Hematopoietic multipotent progenitor cell (in vitro differentiated cells): ENCODE measurements at places on chromosomes 13 and 19.

DNA sequence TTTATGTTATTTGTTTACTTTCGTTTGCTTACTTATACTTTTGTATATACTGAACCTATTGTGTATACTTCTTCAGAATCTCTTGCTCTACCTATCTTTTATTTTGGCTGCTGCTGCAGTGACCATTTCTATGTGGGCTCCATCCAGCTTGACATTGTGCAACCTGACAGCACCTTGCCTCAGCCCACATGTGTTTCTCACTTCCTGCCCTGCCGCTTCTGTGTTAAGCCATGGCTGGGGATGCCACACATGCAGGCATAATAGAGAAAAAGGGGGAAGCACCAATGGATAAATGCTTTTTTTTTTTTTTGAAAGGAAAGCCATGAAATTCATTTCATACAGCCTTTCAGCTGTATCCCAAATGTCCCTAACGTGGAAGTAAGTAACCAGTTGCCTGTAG, 147.6 kb downstream of the RBM26 start:
- DNase-seq, result no peak

DNA sequence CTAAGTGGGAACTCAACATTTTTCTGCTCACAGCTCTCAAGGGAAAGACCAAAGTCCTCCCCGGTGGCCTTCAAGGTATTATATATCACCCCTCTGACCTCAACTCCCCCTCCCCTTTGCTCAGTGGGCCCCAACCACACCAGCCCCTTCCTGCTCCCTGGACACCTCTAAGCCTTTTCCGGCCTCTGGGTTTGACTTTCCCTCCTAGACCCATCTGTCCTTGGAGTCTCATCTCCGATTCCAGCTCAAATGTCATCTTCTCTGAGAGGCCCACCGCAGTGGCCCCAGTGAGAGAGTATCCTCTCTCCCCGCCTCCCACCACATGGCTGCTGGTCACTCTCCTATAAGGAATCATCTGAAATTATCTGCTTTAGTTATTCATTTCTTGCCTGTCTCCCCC, 941 bp upstream of the UHRF1 start:
- DNase-seq, result no peak

DNA sequence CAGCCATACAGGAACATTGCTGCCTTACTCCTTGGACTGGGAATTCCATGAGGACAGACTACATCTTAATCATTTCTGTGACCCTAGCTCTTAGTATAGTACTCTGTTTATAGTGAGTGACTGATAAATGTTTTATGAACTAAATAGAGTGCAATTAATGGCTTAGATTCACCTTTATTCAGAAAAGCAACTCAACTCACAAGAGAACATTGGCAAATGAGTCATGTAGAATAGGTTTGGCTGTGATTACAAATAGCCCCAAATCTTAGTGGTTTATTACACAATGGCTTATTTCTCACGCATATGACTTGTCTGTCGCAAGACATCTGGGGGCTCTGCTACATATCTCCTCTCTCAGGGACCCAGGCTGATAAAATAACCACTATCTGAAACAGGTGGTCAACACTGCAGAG, 121.6 kb upstream of the KL start:
- DNase-seq, result no peak

DNA sequence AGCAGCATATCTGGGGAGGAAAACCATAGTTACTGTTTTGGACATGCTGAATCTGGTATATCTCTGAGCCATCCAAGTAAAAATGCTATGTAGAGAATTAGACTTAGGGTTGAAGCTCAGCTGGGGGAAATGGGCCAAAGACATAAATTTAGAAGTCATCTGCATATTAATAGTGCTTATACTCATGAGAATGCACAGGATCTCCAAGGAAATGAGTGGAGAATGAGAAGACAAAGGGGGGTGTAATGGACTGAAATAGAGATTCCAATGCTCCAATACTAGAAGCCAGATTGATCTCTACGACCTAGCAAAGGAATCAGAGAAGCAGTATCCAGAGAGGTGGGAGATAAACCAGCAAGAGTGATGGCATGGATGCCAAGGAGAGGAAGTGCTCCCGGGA, 10.3 kb upstream of the FAM124A start:
- no peak for DNase-seq

- no peak for DNase-seq
Measured at GRCh38 chr13:35309706-35310105, 166.8 kb downstream of the MAB21L1 start.

DNA sequence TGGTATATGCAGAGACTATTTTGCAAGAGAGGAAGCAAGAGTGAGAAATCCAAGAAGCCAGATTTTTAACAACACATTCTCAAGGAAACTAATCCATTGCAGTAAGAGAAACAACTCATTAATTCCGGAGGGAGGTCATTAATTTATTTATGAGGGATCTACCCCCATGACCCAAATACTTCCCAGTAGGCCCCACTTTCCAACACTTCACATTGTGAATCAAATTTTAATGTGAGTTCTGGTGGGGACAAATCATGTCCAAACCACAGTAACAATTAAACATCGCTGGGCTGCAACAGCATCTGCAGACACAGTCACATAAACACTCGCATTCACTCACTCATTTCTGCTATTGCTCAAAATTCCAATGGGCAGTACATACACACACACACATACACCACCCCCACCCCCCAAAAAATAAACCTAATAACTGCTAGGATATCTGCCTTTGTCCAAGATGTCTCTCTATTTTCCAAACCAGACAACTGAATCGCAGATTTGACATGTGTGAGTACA, 1483.7 kb downstream of the PCDH9 start:
- no peak for DNase-seq

GRCh38 chr13:85243831-85244230, 555.4 kb downstream of the SLITRK6 start:
- DNase-seq, result no peak

GRCh38 chr19:22620401-22620800, 13.7 kb upstream of the ZNF492 start:
- DNase-seq, result no peak

- DNase-seq, result no peak
Measured at GRCh38 chr13:43990829-43991228, 111.1 kb downstream of the LACC1 start.

- peak; percentile 90 for DNase-seq
Measured at GRCh38 chr19:45882652-45883585, 3.0 kb downstream of the IRF2BP1 start.

DNA sequence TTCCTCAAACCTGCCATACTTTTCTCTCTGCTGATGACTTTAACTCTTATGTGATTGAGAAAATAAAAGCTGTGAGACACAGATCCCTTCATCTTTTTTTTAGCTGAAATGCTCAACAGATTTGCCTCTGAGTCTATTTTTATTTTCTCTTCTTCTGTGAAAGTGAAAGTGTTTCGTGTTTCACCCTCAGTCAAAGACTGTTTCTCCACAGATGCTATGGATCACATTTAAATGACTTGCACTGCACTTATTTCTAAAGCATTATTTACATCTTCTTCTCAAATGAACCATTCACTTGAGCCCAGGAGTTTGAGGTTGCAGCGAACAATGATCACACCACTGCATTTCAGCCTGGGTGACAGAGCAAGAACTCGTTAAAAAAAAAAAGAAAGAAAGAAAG, 890.1 kb upstream of the PCDH20 start:
- no peak for DNase-seq

DNA sequence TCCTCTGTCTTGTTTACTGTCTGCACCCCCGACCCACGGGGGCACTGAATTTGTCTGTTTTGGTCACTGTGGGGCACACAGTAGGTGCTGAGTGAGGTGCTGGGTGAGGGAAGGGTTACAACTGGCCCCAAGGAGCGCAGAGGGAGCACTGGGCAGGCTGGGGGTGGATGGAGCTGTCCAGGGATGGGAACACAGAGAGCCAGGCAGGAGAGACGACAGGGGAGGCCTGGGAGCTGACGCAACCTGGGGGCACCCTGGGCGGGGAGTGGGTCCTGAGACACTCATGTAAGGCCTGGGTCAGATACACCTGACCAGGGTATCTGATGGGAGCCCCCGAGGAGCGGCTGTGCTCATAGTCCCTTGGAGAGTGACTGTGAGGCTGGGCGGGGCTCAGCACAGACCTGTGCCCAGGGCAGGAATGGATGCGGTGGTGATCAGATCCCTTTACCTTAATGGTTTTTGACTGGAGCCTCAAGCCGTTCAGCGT, 24.8 kb downstream of the ELAVL1 start:
- DNase-seq, result no peak

DNA sequence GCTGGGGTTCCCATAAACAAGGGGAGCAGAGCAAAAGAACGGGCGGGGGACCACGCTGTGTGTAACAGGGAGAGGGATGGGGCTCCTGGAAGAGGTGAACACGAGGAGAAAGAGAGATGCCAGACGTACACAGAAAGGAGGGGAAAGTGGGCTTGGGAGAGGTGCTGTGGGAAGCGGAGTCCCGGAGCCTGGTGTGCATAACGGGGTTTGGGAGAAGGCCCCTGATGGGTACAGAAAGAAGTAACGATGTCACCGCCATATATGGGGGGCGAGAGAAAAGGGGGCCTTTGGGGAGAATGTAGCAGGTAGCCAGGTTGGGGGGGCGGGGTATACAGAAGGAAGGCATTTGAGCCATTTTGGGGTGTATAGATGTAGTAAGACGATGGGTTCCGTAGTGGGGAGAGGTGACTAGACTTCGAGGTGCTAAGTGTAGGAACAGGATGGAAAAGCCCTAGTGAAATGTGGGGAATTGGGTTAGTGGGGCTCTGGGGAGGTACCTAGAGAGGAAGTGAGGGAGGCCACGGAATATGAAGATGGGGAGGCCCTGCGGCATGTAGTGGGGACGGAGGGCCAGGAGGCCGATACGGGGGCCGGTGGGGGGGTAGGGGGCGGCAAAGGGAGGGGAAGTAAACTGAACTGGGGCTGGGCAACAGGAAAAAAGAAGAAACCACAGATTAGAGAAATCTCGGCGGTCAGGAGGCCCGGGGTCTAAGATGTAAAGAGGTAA, 787 bp downstream of the ZNF580 start:
- no peak for DNase-seq
